ENCODE measurements at places on chromosomes 7 and 10.

DNA sequence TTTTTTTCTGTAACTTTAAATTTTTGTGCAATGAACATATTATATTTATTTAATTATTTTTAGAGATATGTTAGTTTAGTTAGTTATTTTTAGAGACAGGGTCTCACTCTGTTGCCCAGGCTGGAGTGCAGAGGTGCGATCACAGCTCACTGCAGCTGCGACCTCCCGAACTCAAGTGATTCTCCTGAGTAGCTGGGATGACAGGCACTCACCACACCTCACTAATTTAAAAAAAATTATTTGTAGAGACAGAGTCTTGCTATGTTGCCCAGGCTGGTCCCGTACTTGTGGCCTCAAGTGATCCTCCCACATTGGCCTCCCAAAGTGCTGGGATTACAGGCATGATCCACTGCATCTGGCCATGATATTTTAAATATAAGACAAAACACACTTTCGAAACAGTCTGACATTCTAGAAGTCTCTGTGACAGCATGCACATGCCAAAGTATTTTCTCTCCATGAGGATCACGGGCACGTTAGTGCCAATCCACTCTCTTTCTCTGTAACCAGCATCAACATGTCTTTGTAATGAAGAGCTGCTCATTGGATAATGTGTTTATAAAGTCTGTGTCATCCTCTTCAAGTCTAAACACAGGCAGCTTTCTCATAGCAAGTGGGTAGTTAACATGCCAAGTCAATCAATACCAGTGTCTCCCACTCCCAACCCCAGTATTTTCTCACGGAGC lies 137.4 kb downstream of the GLI3 start:
- DNase-seq, result no peak

DNA sequence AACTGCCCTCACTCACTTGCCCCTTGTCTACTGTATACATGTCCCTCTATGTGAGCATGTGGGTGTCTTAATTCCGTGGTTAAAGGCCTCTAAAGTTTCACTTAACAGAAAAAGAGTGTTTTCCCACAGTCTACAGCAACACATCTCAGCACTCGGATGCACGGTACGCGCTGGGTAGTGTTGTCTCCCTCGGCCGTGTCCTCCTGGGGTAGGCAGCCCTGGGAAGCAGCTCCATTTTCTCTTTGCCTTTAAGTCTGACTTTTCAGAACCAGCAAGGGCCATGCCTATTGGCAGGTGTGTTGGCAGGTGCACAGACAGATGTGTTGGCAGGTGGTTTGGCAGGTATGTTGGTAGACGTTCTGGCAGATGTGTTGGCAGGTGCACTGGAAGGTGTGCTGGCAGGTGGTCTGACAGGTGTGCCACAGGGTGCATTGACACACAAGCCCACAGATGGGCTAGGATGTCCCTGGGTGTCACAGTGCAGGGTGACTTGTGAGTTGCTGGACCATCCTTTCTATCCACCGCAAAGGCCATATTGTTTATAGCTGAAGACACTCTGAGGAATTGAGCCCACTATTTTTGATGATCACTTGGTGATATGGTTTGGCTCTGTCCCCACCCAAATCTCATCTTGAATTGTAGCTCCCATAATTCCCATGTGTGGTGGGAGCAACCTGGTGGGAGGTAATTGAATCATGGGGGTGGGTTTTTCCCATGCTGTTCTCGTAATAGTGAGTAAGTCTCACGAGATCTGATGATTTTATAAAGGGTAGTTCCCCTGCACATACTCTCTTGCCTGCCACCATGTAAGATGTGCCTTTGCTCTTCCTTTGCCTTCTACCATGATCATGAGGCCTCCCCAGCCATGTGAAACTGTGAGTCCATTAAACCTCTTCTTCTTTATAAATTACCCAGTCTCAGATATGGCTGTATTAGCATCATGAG lies 296.9 kb downstream of the TNS3 start:
- no peak for DNase-seq

GRCh38 chr7:18771834-18772566 lies 276.5 kb downstream of the HDAC9 start:
- DNase-seq, result no peak

DNA sequence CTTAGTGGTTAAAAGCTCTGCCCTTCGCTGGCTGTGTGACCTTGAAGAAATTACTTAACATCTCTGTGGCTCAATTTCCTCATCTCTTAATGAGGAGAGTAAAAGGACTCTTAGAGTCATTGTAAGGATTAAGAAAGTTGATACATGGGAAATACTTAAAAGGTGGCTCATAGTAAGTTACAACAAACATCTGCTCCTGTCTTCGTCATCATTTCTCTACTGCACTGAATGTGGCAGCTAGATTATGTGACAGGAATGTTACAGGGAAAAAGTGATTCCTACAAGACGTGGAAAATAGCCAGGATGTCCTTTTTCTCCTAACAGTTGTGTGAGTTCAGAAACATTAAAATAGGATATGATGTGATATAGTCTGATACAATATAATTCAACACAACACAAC lies 184.7 kb downstream of the FRMD4A start:
- no peak for DNase-seq

GRCh38 chr7:120998520-120998919 lies 10.0 kb downstream of the CPED1 start:
- DNase-seq, result no peak

DNA sequence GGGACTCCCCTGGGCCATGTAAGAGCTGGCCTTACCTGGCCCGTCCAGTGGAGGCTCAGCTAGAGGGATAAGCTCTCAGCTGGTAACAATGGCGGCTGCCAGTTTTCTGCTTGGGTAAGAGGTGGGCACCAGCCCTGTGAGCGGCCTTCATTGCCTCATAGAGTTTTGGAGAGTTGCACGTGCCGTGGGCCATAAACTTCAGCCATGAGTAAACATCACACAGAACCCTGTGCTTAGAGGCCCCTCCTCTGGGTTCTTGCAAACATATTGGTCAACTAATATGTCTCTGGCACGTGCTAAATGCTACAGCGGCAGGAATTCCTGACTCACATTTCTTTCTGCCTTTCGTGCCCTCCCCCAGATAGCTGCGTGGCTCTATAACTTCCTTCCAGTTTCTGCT lies 103.9 kb upstream of the LEP start:
- DNase-seq, result peak; percentile 33

DNA sequence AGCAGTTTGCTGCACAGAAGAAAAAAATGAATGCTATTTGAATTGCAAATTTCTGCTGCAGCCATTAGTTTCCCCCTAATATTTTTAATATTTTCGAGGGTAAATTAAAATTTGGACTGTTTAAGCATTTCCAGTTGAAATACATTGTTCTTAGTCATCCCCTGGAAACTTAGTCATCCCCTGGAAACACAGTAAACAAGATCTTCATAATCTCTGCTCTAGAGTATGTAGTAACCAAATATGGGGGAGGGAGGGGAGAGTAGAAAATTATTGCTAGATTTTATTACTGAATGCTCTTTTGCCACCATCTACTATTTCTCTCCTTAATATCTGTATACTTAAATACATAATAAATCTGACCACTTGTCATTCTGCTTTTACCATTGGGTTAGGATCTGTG lies 1053.3 kb downstream of the SORCS1 start:
- no peak for DNase-seq
